ENCODE measurements at places on chromosomes 2 and 18.

DNA sequence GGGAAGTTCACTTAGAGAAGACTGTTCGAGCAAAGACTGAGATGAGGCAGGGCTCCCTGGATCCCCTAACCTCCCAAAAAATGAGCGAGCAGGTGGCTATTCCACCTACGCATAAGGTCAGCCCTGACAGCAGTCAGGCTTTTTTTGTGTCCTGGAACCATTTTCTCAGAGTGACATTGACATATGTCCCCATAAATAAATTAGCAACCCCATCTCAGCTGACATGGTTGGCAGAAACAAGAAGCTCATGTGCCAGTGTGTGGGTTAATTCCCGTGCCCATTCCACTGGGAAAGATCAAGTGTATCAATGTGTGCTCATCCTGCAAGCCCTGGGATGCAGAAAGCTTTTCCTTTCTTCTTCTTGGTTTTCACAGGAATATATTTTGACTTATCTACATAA, 740.4 kb upstream of the CELF4 start:
- no peak for DNase-seq

DNA sequence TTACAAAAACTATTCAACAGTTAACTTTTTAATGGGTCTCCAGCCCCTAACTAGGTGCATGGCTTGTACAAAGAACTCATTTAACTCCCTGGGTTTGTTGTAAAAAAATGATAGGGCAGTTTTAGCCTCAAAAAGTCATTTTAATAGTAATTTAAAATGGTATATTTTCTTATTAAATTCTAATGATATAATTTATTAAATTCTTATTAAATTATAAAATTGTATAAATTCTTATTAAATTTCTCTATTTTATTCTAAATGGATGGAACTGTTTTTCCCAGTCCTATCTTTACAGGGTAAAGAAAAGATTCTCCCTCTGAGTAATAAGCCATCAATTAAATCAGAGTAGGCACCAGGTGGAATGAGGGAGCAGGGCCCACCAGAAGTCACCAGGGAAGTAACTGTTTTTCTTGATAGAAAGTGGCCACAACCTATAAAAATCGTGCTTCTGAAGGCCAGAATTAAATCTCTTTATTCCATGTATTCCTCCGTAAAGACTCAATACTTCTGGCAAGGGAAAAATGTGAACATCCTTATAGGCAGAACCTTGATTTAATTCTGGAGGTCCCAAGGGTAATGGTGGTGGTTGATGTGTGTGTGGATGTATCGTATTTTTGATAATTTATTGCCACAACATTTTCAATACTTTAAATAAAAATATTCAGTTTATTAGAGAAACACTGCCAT, 814 bp downstream of the FKBP7 start:
- no peak for DNase-seq

DNA sequence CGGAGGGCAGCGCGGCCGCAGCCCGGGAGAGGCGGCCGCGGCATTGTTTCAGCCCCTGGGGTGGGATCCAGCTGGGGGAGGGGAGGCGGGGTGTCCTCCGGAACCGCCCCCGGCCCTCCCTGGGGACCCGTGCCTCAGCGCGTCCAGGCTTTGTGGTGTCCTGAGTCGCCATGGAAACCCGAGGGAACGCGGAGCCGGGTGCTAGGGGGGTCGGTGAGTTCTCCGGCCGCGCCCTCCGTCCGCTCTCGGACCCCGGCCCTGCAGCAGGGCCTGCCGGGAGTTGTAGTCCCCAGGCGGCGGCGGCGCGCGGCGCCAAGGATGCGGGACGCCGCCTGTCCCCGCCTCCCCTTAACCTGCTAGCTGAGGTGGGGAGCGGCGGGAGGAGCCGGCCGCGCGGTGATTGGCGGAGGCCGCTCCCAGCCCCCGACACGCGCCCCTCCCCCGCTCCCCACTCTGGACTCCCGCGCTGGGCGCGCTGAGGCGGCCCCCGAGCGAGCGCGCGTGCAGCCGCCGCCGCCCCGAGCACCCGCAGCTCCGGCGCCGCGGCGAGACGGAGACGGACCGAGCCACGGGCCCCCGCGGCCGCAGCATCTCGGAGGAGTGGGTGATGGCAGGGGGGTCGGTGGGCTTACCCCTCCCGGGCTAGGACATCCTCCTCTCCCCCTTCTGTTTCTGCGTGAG, at the start of gene DPYSL5:
Gene DPYSL5 (plus strand): TSS at position 478 of the 681 bp plus-strand sequence. CDS start 50,368 bp downstream, outside the sequence.
- peak; percentile 65 for DNase-seq

GRCh38 chr2:100941646-100942240, 60.3 kb upstream of the RPL31 start:
- no peak for DNase-seq
